ENCODE measurements at places on chromosomes 7 and 10. TPM values are rescaled to one million over a fixed set of nuclear protein-coding genes. Genes with fewer than 3 reads are reported as not detected.
A peak's percentile ranks its signal among the peaks of the same experiment; 100 is the strongest.

SCIN gene
- 38.4 TPM for total RNA-seq

- H3K27me3 ChIP-seq = no peaks in the 10 kb centered on the region
- no peaks in the 10 kb centered on the region for H3K4me1 ChIP-seq
- no peaks in the 10 kb centered on the region for H3K36me3 ChIP-seq
- no peak for DNase-seq
- no peak overlapping the region for H3K4me3 ChIP-seq
Measured at GRCh38 chr10:17548770-17549169, 68.4 kb downstream of the HACD1 start.

STAG3 gene
- total RNA-seq = 0.95 TPM

DNA sequence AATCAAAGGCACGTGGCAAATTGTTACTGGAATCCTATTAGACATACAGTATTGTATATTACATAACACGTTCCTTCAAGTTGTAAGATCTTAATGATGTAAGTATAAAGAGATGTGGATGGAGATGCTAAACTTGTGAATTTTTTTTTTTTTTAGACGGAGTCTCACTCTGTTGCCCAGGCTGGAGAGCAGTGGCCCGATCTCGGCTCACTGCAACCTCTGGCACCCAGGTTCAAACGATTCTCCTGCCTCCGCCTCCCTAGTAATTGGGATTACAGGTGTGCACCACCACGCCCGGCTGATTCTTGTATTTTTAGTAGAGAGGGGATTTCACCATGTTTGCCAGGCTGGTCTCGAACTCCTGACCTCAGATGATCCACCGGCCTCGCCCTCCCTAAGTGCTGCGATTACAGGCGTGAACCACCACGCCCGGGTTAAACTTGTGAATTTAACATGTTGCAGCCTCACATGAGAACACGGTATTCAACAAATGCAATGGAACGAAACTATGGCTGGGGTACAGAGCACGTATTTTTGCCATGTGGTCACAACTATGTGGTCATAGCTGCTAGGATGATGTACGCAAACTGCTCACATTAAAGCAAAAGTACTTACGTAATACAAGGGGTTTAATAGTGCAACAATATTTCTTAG lies 818 bp upstream of the SUPV3L1 start:
- peaks cover 17% of the 10 kb centered on the region for H3K36me3 ChIP-seq
- H3K27ac ChIP-seq = peak overlapping the region; percentile 95
- peak overlapping the region; percentile 91 for H3K4me3 ChIP-seq
- peaks cover 11% of the 10 kb centered on the region for H3K4me1 ChIP-seq

ADRB1 gene
- total RNA-seq = 0.18 TPM

DNA sequence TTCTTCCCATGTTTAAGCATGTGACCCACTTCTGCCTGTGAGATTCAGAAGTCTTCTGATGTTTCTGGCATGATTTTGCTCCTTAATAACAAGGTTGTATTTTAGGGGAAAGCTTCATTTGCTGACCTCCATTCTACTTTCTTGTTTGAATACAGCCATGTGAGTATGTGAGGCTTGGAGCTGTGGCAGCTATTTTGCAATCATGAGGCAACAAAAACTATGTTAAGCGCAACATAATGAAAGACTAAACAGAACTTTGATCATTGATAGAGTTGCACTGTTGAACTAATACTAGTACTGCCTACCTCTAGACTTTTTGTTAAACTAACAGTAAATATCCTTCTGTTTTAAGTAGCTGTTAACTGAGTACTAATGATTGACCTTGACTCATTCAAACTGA lies 203.8 kb upstream of the FAM3C start:
- peaks cover 16% of the 10 kb centered on the region for H3K4me1 ChIP-seq
- no peak overlapping the region for H3K27ac ChIP-seq
- H3K36me3 ChIP-seq = no peaks in the 10 kb centered on the region
- no peak overlapping the region for H3K4me3 ChIP-seq

- no peak for DNase-seq
- H3K4me1 ChIP-seq = peaks cover 14% of the 10 kb centered on the region
- H3K36me3 ChIP-seq = no peaks in the 10 kb centered on the region
- no peak overlapping the region for H3K4me3 ChIP-seq
- no peak overlapping the region for H3K27ac ChIP-seq
Measured at GRCh38 chr10:84543948-84544347, 215.6 kb downstream of the CCSER2 start.

DNA sequence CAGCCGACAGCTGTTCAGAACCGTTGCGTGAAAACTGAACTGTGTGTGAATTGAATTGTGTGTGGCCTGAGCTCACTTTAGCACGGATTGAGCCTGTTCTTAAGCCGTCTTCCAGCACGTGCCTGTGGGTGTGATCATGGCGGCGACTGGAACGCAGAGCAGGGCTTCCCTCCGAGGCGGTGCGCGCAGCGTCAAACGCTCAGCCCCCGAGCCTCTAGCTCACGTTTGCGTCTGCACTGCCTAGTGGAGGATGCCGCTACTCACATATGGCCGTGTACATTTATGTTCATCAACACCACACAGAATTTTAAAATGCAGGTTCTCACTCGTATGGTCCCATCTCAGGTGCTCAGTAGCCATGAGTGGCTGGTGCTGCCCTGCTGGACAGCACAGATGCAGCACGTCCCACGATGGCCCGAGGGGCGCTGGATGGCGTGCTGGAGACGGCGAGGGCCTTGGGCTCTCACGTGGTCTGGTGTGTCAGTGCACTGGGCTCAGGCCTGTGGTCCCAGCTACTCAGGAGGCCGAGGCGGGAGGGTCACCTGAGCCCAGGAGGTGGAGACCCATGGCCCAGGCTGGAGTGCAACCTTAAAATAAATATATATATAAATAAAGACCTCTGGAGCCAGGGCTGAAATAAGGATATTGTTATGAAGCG lies 22.0 kb downstream of the SUN1 start:
- H3K36me3 ChIP-seq = peaks cover 100% of the 10 kb centered on the region
- no peak overlapping the region for H3K4me3 ChIP-seq
- no peaks in the 10 kb centered on the region for H3K27me3 ChIP-seq
- DNase-seq = no peak
- H3K27ac ChIP-seq = no peak overlapping the region
- H3K4me1 ChIP-seq = no peaks in the 10 kb centered on the region

DNA sequence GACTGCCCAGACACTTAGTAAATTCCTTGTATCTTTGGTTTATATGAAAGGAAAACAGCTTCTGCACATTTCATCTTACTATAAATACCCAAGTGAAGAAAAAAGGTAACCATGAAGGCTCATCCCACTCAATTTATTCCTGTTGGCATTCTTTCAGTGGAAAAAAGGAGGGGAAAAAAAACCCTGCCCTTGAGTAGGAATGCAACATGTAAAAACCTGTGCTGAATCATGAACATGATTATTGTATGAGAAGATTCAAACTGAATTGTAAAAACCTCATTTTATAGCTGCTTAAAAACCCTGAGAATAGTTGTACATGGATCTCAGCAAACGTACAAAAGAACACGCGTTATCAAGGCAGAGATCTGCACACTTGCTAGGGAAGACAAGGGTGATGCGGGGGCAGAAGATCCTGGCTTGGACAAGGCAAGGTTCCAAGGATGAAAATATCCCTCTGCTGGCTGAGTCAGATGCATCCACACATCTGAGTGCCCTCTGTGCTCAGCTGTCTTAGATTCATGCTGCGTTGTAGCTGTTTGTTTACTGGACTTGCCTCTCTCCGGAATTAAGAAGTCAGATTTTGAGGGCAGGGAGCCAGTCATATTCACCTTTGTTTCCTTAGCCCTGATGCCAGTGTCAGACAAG lies 658.2 kb downstream of the PARD3 start:
- no peak overlapping the region for H3K4me3 ChIP-seq
- peaks cover 9% of the 10 kb centered on the region for H3K4me1 ChIP-seq
- no peaks in the 10 kb centered on the region for H3K36me3 ChIP-seq
- H3K27ac ChIP-seq = peak overlapping the region; percentile 57
- DNase-seq = no peak

PLAU gene
- total RNA-seq = 8.8 TPM

DNA sequence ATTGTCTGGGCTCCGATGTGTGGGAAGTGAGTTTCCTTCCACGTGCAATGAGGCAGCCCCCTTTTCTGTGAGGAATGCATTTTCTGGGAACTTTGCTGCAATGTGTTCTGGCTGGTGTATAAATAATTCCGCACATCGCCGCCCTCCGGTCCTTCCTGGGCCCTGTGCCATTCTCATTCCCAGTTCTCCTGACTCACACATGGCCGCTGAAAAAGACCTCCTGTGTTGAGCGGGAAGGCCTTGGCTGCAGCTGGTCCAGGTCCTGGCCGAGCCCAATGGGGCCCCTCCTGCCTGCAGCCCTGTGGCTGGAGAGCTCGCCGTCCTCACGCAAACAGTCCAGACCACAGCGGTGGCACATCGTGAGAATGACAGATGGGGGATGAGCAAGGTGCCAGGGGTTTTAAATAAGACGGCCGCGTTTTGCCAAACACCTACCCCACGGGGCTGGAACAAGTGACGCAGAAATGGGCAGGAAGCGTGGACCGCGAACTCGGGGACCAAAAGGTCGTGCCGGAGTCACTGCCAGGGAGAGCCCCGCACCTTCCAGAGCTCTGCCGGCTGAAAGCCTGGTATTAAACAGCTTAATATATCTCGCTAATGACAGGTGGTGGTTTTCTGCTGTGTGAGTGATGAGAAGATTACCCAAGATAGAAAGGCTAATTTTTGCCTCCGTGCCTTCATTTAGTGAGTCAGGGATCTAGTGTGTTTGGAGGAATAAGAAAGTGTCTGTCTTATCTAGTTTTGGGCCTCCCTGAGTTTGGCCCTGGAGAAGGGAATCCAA lies 37.0 kb downstream of the FAM20C start:
- H3K27ac ChIP-seq = peak overlapping the region; percentile 92
- no peak overlapping the region for H3K4me3 ChIP-seq
- peaks cover 7% of the 10 kb centered on the region for H3K4me1 ChIP-seq
- DNase-seq = no peak
- no peaks in the 10 kb centered on the region for H3K36me3 ChIP-seq

- DNase-seq = no peak
- no peak overlapping the region for H3K27ac ChIP-seq
- H3K4me1 ChIP-seq = peaks cover 9% of the 10 kb centered on the region
- no peaks in the 10 kb centered on the region for H3K36me3 ChIP-seq
- no peaks in the 10 kb centered on the region for H3K27me3 ChIP-seq
- no peak overlapping the region for H3K4me3 ChIP-seq
Measured at GRCh38 chr7:80775897-80776296, 137.5 kb downstream of the CD36 start.

DNA sequence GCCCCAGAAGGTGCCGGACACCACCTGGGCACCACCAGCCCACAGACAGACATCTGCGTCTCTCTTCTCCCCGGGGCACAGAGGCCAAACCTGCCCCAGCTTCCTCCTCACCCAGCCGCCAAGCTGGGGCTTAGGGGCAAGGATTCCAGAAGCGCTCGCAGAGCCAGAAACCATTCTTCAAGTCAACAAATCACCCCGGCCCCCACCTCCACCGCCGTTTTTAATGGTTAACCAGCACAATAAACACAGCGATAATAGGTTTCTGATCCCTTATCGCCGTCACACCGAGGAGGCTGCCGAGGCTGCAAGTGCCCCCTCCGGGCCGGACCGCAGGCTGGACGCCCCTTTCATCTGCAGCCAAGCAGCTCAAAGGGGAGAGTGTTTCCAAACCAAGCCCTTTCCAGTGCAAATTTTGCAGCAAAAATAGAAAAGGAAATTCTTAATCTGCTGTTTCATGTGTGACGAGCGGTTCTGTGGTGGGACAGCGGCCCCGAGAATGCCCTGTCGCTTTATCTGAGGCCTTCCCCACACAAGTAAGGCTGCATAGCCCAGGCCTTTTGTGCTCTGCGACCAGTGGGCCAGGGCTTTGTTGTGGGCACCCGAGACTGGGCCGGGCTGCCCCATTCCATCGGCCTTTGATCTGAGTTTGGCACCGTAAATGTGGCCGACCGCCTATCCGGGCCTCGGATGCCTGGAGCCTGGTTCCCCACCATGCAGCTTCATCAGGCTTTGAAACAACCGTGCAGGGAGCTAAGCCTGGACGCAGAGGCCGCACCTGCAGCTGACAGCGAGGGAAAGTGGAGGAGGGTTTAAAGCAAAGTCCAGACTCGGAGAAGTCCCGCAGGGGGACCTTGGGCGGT lies 83.2 kb downstream of the FOXL3 start:
- H3K4me1 ChIP-seq = peaks cover 52% of the 10 kb centered on the region
- DNase-seq = no peak
- no peak overlapping the region for H3K4me3 ChIP-seq
- no peaks in the 10 kb centered on the region for H3K36me3 ChIP-seq

FBXL13 gene
- 0.45 TPM for total RNA-seq

CTAGE4 gene
- 5.0 TPM for total RNA-seq

- H3K36me3 ChIP-seq = no peaks in the 10 kb centered on the region
- no peak overlapping the region for H3K27ac ChIP-seq
- no peak overlapping the region for H3K4me3 ChIP-seq
- no peaks in the 10 kb centered on the region for H3K4me1 ChIP-seq
- no peak for DNase-seq
Measured at GRCh38 chr7:91320366-91321078, 56.3 kb downstream of the FZD1 start.

MLXIPL gene
- total RNA-seq = 13.5 TPM

- no peaks in the 10 kb centered on the region for H3K27me3 ChIP-seq
- DNase-seq = no peak
- no peaks in the 10 kb centered on the region for H3K4me1 ChIP-seq
- no peak overlapping the region for H3K4me3 ChIP-seq
Measured at GRCh38 chr7:153567426-153567825, 484.8 kb upstream of the DPP6 start.

GRCh38 chr7:70097645-70098044 lies 499.4 kb downstream of the AUTS2 start:
- H3K27me3 ChIP-seq = no peaks in the 10 kb centered on the region
- H3K4me3 ChIP-seq = no peak overlapping the region
- no peak for DNase-seq
- peaks cover 3% of the 10 kb centered on the region for H3K4me1 ChIP-seq
- H3K27ac ChIP-seq = no peak overlapping the region

DNA sequence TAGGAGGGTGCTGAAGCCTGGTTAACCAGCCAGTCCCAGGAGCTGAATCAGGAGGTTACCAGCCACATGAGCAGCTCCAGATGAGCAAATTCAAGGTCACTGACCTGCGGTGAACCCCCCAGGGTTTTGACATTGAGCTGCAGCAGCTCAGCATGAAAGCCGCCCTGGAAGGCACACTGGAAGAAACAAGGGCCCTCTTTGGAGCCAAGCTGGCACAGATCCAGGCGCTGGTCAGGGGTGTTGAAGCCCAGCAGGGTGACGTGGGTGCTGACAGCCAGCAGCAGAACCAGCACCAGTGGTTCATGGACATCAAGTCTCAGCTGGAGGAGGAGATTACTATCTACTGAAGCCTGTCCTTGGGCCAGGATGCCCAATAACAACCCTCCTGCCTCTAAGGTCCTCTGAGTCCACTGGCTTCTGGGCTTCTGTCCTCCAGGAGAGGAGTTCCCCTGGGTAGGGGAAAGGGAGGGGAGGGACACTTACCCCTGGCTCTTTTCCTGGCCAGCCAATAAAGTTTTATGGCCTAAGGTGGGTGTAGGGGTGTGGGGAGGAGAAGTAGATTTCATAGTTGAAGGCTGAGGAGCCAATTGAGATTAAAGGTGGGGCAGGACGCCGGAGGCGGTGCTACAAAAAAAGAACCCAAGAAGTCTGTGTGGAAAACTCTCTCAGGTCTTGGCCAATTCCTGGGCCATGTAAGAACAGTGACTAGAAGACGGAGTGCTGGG lies 29.4 kb upstream of the ATOH7 start:
- no peak overlapping the region for H3K27ac ChIP-seq
- H3K27me3 ChIP-seq = no peaks in the 10 kb centered on the region
- H3K36me3 ChIP-seq = no peaks in the 10 kb centered on the region
- no peaks in the 10 kb centered on the region for H3K4me1 ChIP-seq

BMPR1A gene
- total RNA-seq = 15.5 TPM

GRCh38 chr7:50729962-50730361 lies 52.7 kb downstream of the GRB10 start:
- peaks cover 47% of the 10 kb centered on the region for H3K4me1 ChIP-seq
- H3K27ac ChIP-seq = no peak overlapping the region
- H3K27me3 ChIP-seq = no peaks in the 10 kb centered on the region
- DNase-seq = no peak
- no peak overlapping the region for H3K4me3 ChIP-seq

ASB13 gene
- total RNA-seq = 16.1 TPM

GAD2 gene
- not detected for total RNA-seq
